Astrocyte of the spinal cord (primary cell): ENCODE measurements at places on chromosomes 7 and 10.

DNA sequence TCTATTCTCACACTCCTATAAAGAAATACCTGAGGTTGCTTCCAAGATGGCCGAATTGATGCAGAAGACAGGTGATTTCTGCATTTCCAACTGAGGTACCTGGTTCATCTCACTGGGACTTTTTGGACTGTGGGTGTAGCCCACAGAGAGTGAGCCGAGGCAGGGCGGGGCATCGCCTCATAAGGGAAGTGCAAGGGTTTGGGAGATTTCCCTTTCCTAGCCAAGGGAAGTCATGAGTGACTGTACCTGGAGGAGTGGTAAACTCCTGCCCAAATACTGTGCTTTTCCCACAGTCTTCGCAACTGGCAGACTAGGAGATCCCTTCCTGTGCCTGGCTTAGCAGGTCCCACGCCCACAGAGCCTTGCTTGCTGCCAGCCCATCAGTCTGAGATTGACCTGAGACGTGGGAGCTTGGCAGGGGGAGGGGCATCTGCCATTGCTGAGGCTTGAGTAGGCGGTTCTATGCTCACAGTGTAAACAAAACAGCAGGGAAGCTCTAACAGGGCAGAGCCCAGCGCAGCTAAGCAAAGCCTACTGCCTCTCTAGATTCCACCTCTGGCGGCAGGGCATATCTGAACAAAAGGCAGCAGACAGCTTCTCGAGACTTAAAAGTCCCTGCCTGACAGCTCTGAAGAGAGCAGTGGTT lies 152.2 kb downstream of the ARL4A start:
- DNase-seq: no peak

DNA sequence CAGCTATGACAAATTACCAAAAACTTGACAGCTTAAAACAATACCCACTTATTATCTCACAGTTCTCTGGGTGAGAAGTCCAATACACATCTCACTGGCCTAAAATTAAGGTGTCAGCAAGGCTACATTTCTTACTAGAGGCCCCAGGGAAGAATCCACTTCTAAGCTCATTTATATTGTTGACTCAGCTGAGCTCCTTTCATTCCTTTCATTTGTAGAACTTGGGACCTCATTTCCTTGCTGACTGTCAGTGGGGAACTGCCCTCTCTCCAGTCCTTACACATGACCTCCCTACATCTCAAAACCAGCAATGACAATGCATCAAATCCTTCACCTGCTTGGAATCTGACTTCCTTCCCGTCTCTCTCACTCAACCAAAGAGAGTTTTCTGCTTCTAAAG lies 240.3 kb downstream of the IPMK start:
- DNase-seq: peak; percentile 50

DNA sequence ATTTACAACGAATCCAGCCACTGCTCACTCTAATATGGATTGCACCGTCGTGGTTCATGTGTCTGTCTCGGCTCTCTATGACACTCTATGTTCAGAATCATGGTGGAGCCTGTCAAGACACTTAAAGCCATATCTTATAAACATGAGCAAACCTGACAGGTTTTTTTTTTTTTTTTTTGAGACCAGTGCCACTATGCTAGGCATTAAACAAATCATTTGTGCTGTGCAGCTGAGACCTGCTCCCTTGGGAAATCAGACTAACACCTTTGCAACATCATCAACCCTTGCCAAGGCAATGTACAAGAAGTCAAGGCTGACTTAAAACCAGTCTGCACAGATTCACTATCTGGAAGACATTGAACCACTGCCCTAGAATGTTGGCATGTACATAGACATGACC lies 181.2 kb upstream of the ANK3 start:
- DNase-seq: no peak

DNA sequence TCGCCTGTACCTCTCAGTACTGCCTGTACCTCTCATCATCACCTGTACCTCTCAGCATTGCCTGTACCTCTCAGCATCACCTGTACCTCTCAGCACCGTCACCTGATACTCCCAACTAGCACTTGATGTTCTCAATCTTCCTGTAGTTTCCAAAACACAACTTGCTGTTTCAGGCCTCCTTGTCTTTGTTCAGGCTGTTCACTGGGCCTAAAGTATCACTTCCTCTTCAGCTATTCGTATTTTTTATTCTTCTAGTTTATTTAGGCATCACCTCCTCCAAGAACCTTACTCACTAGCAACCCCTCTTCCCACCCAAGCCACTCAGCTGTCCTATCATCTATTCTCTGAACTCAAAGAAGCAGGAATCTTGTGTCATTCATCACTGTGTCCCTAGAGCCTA lies 24.1 kb downstream of the OR6B1 start:
- DNase-seq: no peak

- DNase-seq: no peak
Observed at GRCh38 chr7:81140252-81140651, 221.4 kb upstream of the SEMA3C start.

DNA sequence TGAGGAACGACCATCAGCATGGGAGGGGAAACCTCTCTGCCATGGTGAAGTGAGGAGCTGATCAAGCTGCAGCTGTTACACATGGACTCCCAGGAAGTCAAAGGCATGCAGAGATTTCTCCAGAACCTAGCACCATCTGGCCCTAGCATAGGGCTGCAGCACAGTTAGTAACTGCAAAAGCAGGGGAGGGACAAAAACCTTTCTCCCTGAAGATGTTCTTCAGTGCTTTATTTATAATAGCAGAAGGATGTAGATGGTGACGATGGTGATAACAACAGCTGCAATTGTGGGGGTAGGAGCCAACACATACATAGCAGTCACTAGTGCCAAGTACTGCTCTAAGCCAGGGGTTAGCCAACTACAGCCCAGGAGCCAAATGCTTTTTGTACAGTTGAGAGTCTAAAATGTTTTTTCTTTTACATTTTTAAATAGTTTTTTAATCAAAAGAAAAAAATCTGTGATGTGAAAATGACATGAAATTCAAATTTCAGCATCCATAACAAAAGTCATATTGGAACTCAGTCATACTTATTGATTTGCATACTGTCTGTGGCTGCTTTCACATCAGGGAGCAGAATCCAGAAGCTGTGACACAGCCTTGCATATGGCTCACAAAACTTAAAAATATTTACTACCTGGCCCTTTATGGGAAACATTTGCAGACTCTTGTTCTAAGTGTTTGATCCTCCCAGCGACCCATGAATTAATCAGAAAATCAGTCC lies 299.5 kb downstream of the ELMO1 start:
- DNase-seq: no peak

GRCh38 chr7:54969208-54969967 lies 49.4 kb upstream of the EGFR start:
- no peak for DNase-seq

- peak; percentile 45 for DNase-seq
Observed at GRCh38 chr7:131688738-131689661, 132.6 kb upstream of the PODXL start.

DNA sequence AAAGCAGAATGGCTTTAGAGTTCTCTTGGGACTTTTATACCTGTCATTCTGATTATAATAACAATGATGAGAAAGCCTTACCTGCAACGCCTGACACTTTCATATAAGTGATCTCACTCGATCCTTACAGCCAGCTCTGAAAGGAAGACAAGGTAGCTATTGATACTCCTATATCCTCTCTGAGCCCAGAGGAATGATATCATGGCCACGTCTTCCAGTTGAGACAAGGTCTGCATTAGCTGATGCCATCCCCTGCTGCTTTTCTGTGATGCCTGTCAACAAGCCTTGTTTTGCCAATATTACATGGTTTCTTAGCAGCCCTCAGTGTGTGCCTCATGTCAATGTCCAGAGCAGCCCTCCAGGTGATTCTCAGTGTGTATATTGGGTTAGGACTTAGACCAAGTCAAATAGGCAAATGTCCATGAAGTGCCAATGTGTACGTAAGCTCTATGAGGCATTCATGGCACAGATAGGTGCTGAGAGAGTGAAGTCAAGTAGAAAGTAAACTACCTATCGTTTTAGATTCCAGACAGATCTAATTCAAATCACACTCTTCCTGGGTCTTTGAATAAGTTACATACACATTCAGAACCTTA lies 405.9 kb downstream of the ADRA2A start:
- DNase-seq: no peak

DNA sequence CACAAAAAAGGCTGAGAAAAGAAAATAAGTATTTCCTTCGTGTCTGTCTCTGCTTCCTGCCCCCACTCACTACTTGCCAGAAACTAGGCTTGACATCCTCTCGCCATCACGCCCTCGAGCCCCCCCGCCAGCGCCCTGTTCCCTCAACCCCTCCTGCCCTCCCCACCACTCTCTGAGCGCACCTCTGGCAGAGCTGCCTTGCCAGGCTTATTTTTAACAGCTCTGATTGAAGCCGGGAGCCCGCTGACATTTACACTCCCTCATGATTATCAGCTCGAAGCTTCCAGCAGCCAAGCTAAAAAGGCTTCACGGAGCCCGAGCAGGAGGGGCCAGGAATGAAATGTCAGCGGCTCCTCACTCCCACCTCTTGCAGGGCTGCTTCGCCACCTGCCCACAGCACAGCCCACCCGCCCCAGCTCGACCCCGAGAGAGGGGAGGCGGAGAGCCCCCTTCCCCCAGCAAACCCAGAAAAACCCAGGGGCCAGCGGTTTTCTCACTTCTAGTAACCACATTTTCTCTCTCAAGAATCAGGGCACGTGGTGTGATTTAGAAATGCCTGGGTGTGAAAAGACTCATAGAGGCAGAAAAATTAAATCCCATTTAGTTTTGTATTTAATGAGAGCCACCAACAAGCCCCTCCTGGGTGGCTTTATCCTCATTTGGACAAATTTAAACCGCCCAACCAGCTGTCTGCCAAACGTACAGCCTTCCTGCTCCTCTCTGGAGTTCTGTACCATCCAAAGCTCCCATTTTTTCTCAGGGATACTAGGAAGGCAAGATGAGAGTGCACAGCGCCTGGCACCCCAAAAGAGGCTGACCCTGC lies 89.3 kb downstream of the SLIT1 start:
- DNase-seq: no peak

GRCh38 chr7:138527746-138528223 lies 67.7 kb downstream of the TRIM24 start:
- DNase-seq: peak; percentile 17

GRCh38 chr7:25496476-25497368 lies 268.4 kb upstream of the NPVF start:
- DNase-seq: no peak

DNA sequence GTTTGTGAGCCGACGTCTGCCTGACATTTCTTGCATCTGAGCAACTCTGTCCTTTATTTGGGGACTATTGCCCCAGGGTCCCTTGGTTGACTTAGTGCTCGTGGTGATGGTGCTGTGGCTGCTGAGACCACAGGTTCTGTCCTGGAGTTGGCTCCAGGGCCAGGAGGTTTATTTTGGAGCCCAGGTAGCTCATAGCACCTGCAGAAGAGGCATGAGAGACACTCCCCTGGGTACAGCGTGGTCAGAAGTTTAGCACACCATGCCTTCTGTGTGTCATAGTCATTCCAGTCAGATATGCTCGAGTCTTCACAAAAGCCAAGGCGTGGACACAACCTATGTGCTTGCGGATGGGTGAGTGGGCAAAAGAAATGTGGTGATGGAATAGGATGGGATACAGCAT lies 496.9 kb downstream of the TCERG1L start:
- no peak for DNase-seq

GRCh38 chr7:2461268-2462026 lies 14.8 kb downstream of the GRIFIN start:
- no peak for DNase-seq

DNA sequence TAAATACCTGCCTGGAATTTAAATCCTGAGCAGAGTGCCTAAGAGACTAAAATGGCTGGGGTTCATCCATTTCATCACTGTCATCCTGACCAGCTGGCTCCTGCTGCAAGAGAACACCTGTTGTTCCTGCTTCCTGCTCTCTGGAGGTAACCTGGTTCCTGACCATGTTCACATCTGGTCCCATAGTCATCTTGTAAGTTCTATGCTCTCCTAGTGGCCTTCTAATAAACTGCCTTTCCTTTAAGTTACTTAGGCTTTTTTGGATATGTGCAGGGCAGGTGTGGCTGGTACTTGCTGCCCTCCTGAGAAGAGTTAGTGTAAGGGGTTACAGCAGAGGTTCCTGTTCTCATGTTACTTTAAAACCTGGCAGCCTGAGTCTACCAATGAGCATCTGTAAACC lies 80.0 kb downstream of the NRCAM start:
- no peak for DNase-seq

DNA sequence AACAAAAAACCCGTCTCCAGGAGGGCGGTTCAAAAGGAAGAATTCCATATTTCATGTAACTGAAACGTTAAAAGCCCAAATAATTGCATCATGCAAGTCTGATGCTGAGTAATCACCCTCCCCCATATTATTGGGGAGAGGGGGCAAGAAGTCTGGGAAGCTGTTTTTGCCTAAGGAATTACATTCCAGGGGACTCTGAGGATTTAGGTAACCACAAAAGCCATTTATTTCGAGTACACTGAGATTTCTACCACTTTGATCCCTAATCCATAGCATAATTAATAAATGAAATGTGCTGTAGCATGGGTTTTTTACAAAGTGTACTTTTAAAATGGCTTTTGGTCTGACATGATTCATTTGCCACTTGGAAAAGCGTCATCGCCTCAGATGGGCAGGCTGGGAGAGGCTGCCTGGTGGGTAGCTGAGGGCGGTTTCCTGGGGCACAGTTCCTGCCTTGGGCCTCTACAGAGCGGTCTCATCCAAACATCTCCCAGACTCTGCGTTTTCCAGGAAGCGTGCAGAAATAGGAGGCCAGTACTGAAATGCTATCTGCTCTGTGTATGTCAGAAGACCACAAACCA lies 106.5 kb downstream of the TCF7L2 start:
- peak; percentile 86 for DNase-seq

GRCh38 chr7:27188386-27189294 lies 3.6 kb upstream of the HOXA11 start:
- DNase-seq: no peak

GRCh38 chr7:95357623-95358022 lies 33.3 kb upstream of the PON1 start:
- no peak for DNase-seq

GRCh38 chr10:45325116-45325515 lies 9.7 kb upstream of the OR13A1 start:
- no peak for DNase-seq

GRCh38 chr7:45349090-45349489 lies 191.5 kb downstream of the RAMP3 start:
- no peak for DNase-seq

GRCh38 chr10:60353519-60354258 lies 36.0 kb downstream of the ANK3 start:
- DNase-seq: peak; percentile 52

DNA sequence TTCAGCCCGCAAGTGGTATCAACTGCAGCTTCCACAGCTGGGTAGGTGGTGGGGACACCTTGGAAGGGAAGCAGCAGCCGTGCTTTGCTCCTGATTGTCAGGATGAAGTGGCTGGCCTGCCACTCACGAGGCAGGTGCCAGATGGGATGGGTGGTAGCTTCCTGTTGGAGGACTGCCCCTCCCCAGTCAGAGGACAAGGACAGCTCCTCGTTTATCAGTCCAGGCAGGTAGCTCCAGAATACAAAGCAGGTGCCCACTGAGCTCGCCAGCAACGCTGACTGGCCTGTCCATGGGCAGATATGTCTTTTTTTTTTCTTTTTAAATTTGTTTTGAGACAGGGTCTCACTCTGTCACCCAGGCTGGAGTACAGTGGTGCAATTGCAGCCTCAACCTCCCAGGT lies 431.3 kb downstream of the GALNT17 start:
- DNase-seq: no peak
